Thymus (tissue), 14 donors: ENCODE measurements at places on chromosomes 5 and 9. TPM values are rescaled to one million over a fixed set of nuclear protein-coding genes. Genes with fewer than 3 reads are reported as not detected.

Gene AQP7
- polyA plus RNA-seq, result 1.3 TPM

DNA sequence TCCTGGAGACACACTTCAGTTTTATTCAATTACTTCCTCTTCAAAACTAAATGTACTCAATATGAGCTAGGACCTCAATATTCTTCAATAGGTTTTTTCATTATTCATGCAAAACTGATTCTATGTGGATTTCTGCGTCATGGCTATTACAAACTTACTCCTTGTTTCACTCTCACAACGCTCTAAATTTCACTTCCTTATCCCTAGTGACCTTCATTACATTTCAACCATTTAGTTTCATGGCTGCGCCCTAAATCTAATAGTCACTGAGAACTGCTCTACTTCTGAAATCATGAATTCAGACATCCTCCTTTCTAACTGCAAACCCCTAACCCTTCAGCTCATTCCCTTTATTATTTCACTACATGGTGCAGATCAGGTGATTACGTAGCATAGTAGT is 93.9 kb downstream of the SLC25A46 start:
- no peak for DNase-seq

Gene PRR7
- polyA plus RNA-seq, result 1.6 TPM

Gene NKD2
- polyA plus RNA-seq, result 12.4 TPM

DNA sequence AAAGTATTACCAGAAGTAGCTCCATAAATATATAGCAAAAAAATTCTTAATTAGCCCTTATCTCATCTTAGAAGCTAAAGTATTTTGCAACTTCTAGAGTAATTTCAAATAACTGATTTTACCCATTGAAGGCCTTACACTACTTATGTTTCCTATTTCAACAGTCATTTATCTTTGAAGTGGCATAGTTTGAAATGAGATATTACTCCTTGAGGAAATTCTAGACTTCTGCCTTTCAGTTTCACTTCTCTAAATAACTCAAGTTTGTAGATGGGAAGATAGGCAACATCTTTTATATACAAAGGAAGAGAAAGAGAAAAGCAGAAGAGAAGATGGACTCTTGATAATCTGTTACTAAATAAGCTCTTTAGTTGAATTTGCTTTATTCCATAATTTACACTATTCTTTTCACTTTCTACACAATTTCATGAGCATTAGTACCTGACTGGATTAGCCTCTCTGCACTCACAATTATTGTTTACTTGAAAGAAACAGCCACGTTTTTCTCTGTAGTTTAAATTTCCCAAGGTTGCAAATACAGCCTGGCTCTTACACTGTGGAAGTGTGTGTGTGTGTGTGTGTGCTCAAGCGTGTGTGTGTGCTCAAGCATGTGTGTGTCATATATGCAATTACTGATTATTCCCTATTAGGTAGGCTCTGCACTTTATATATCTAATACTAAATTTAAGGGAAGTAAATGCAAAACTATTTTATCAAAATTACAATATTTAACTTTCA is 60.6 kb upstream of the EMB start:
- DNase-seq, result peak; percentile 27

GRCh38 chr5:123997462-123998215 is 485.7 kb downstream of the CSNK1G3 start:
- DNase-seq, result no peak

- no peak for DNase-seq
Observed at GRCh38 chr9:116278326-116278725, 124.7 kb downstream of the PAPPA start.

Gene ADAMTS2
- 1.3 TPM for polyA plus RNA-seq

GRCh38 chr5:159174511-159175168 is 34.7 kb downstream of the RNF145 start:
- no peak for DNase-seq

- DNase-seq, result no peak
Observed at GRCh38 chr5:119537704-119538103, 85.4 kb downstream of the HSD17B4 start.

DNA sequence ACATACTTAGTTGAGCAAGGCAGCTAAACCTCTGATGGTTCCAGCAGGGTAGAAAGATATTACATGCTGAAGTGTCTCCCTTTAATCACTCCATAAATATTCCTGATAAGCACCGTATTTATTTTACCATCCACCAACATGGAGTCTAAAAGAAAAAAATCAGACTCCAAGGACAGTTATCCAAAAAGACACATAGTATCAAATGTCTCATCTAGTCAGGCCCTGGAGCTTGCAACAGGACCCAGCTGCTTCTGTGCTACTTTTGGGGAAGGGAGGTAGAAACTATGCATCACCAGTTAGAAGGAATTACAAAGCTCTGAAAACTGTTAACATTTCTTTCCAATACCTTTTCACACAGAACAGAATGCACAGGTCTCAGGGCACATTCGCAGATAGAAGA is 88.1 kb downstream of the S1PR3 start:
- DNase-seq, result no peak

Gene CDH10
- polyA plus RNA-seq, result 0.02 TPM

Gene SPATA31D4
- polyA plus RNA-seq, result 0.05 TPM

GRCh38 chr5:1097381-1097987 is 14.4 kb downstream of the SLC12A7 start:
- DNase-seq, result peak; percentile 61

Gene C9orf152
- polyA plus RNA-seq, result 0.23 TPM

- no peak for DNase-seq
Observed at GRCh38 chr9:75149841-75150241, 61.5 kb downstream of the OSTF1 start.

Gene FSD1L
- 1.6 TPM for polyA plus RNA-seq

DNA sequence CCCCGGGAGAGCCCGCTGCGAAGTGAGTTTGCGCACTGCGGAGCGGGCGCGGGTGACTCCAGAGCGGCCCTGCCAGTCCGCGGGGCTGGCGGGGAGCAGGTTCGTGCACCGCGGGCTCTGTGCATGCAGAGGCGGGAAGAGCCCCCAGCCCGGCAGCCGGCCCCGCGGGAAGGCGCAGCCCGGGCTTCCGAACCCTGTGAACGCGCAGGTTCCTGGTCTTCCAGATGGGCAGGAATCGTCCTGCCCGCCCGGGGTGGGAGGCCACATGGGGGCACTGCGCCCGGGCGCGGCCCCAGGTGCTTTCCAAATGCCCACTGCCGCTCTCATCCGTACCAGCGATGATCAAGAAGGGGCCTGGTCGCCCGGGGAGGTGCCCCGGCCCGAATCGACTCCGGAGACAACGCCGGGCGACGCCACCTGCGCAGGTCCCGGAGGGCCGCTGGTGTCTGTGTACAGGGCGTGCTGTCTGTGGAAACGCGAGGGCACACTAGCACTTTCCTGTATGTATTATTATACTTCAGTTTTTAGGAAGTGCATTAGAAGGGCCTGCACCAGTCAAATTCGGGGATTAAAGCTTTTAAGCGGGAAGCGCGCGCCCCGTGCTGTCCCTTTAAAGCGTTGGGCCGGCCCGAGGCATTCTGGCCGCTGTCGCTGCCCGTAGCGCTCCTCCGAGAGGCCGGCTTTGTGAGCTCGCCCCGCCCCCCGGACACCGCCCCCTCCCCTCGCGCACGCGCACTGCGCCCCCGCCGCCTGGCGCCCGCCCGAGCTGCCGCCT is at the start of gene WDR5:
WDR5 (plus strand) TSS at position 740 of the 775 bp plus-strand sequence. CDS start 3,796 bp downstream, outside the sequence.
- peak; percentile 90 for DNase-seq

DNA sequence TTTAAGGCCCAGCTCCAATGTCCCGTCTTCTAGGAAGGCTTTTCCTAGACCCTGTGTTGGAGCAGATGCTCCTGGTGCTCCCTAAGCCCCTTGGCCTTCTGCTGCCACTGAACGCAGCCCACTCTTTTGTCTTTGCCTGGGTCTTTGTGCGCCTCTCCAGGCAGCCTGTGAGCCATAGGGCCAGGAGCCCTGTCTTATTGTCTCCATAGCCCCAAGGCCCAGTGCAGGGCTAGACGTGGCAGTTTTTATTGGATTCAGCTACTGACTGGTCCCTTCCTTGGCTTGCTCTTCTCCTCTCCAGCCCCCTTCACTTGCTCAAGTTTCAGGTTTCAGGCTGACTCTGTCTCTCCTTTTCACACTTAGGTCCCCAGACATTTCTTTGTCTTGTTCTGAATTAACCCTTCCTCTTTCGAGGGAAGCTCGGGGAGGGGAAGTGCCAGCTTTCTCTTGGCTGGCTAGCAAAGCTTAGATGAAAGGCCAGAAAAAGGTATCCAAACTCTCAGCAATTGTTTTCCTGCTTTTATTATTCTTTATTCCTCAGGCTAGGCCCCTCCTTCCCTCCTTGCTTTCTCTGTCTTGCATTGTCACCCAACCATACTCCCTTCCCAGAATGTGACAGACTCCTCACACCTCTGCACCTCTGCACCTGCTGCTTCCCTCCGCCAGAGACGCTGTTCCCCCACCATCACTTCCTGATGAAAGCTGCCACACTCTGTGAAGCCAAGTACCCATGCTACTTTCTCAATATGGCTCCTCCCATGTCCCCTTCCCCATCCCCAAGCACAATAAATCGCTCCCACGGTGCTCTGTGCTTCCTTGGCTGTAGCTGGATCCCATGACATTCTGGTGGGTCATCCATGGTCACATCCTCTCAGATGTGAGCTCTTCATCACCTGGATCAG is 101.6 kb upstream of the CPEB4 start:
- DNase-seq, result no peak
